Ovary (tissue), 10 donors: ENCODE measurements at places on chromosomes 2 and 18. TPM values are rescaled to one million over a fixed set of nuclear protein-coding genes. Genes with fewer than 3 reads are reported as not detected.
A peak's percentile ranks its signal among the peaks of the same experiment; 100 is the strongest.

DNA sequence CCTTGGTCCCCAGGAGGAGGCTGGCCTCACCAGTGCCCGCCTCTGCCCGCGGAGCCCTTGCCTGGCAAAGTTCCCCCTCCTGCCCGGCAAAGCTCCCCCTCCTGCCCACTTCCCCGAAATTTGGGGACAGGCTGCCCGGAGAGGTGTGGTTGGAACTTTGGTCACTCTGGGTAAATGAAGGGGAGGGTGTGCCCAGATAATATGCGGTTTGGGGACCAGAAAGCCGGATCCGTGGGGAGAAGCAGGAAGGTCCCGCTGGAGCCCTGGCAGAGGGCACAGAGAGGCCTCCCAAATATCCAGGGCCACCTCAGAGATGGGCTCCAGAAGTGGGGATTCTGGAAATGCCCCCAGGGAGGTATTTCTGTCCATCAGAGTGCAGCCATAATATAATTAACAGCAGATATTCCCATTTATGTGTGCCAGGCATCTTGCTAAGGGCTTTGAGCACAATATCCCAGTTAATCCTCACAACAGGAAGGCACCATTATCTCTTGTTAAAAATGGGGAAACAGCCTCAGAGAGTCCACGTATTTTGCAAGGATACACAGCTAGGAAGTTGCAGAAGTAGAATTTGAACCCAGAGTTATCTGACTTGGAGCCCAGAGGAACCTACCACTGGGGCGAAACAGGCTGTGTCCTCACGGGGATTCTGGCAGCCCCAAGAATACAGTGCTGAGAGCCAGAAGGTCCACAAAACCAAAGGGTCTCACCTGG lies 914 bp downstream of the STEAP3 start:
- no peaks in the 10 kb centered on the region for H3K4me1 ChIP-seq
- no peaks in the 10 kb centered on the region for H3K36me3 ChIP-seq
- H3K27ac ChIP-seq, result no peak overlapping the region
- H3K4me3 ChIP-seq, result peak overlapping the region; percentile 43
- no peaks in the 10 kb centered on the region for H3K27me3 ChIP-seq

- H3K27ac ChIP-seq, result no peak overlapping the region
- peaks cover 2% of the 10 kb centered on the region for H3K4me1 ChIP-seq
- H3K4me3 ChIP-seq, result no peak overlapping the region
- DNase-seq, result no peak
- H3K27me3 ChIP-seq, result no peaks in the 10 kb centered on the region
Measured at GRCh38 chr2:191929288-191929687, 82.4 kb upstream of the CAVIN2 start.

DNA sequence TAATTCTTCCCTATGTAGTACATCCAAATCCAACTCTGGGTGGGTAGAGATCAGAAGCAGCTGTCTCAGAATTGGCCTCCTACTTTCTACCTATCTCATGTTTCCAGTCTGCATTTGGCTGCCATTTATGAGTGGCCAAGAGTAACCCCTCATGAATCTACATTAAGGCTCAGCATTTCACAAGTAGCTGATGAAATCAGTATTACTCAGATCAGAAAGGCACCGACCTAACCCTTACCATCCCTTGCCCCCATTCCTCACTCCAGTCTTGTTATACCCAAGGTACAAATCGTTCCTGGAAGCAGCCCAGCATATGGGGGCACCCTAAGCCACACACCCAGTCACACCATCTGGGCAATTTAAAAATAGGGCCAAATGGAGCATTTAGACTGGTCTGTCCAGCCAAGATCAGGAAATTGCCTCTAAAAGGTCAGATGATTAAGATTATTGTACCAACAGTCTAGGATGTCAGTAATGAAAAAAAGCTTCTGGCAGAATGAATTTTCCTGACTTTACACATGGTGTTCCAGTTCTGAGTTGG lies 37.1 kb downstream of the CD28 start:
- DNase-seq, result no peak
- no peak overlapping the region for H3K4me3 ChIP-seq
- H3K36me3 ChIP-seq, result no peaks in the 10 kb centered on the region
- H3K27me3 ChIP-seq, result no peaks in the 10 kb centered on the region
- H3K27ac ChIP-seq, result no peak overlapping the region

DNA sequence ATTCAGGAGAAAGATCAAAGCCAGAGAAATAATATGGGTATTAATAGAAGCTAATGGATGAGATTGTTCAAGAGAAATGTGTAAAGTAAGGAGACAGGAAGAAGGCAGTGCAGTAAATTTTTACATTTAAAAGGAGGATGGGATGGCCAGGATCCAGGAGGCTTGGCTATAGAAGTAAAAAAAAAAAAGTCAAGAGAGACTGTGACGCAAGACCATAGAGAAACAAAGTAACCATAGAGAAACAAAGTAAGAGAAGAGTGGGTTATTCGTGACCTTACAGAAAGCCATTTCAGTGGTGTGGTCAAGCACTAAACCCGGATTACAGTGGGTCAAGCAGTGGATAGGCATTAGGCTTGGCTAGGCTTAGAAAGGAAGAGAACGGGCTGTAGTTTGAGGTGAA lies 10.5 kb upstream of the FAM171B start:
- no peaks in the 10 kb centered on the region for H3K4me1 ChIP-seq
- H3K36me3 ChIP-seq, result no peaks in the 10 kb centered on the region
- H3K4me3 ChIP-seq, result no peak overlapping the region
- H3K27ac ChIP-seq, result no peak overlapping the region

DNA sequence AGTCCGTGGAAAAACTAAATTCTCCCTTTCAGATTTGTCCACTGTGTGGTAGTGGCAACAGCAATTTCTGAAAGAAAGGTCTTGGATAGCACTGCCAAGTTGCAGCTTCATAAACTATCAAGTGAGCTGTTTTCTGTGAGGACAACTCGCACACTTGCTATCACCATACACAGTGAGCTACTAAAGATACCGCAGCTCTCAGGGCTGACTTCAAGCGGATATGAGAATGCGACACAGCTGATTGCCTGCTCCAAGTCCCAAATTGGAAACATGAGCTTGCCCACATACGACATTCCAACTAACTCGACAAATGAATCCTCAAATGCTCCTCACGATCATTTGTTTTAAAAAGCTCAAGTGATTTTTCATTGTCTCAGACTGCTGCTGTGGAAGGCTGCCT lies 46.2 kb downstream of the E2F6 start:
- no peaks in the 10 kb centered on the region for H3K36me3 ChIP-seq
- H3K4me1 ChIP-seq, result peaks cover 15% of the 10 kb centered on the region
- peak; percentile 25 for DNase-seq

GRCh38 chr2:12716032-12716281 lies 779 bp upstream of the TRIB2 start:
- H3K4me1 ChIP-seq, result peaks cover 3% of the 10 kb centered on the region
- DNase-seq, result peak; percentile 83
- peak overlapping the region; percentile 89 for H3K27ac ChIP-seq
- peak overlapping the region; percentile 78 for H3K4me3 ChIP-seq

- no peaks in the 10 kb centered on the region for H3K36me3 ChIP-seq
- H3K27ac ChIP-seq, result no peak overlapping the region
- H3K4me3 ChIP-seq, result no peak overlapping the region
Measured at GRCh38 chr2:99159594-99159993, 4.8 kb downstream of the LIPT1 start.

GRCh38 chr2:201208563-201209252 lies 25.8 kb downstream of the CASP10 start:
- no peaks in the 10 kb centered on the region for H3K27me3 ChIP-seq
- DNase-seq, result no peak
- H3K4me3 ChIP-seq, result no peak overlapping the region

DNA sequence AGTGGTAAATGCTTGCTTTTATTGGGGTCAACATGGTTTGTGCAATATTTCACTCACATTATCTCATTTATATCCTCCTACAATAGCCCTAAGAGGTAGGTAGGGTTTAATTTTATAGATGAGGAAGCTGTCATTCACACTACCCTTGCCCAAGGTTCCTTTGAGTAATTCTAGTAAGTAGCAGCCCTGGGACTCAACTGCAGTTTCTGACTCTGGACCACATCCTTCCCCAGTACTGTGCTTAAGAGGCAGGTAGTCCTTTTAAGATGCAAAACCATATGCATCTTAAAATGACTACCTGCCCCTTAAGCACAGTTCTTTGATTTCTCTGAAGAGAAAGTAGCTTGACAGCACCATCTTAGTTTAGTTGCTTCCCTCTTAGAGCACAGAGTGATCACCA lies 15.7 kb upstream of the NT5C1B start:
- no peak for DNase-seq
- no peaks in the 10 kb centered on the region for H3K36me3 ChIP-seq
- no peak overlapping the region for H3K4me3 ChIP-seq
- no peak overlapping the region for H3K27ac ChIP-seq
- H3K4me1 ChIP-seq, result no peaks in the 10 kb centered on the region
- no peaks in the 10 kb centered on the region for H3K27me3 ChIP-seq

GRCh38 chr2:235740821-235741220 lies 247.0 kb downstream of the AGAP1 start:
- no peaks in the 10 kb centered on the region for H3K27me3 ChIP-seq
- no peak overlapping the region for H3K4me3 ChIP-seq
- no peak overlapping the region for H3K27ac ChIP-seq

DNA sequence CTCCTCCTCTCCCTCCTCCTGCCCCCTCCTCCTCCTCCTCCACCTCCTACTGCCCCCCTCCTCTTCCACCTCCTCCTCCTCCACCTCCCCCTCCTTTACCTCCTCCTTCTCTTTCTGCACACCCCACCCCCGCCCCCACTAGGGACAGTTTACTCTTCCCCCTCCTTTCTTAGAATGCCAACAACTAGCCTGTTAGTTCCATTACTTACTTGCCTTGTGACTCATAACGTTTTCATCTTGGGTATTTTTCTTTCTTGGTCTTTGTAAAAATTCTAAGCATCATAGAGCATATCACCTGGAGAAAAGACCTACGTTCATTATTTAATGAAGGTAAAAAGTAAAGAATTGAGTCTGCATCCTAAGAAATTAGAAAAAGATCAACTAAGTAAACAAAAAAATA lies 165.3 kb downstream of the NEDD4L start:
- no peak overlapping the region for H3K4me3 ChIP-seq
- no peak for DNase-seq
- H3K36me3 ChIP-seq, result no peaks in the 10 kb centered on the region
- H3K27me3 ChIP-seq, result no peaks in the 10 kb centered on the region

- H3K27ac ChIP-seq, result no peak overlapping the region
- H3K36me3 ChIP-seq, result no peaks in the 10 kb centered on the region
- no peak for DNase-seq
- H3K27me3 ChIP-seq, result no peaks in the 10 kb centered on the region
- H3K4me3 ChIP-seq, result no peak overlapping the region
- H3K4me1 ChIP-seq, result no peaks in the 10 kb centered on the region
Measured at GRCh38 chr2:214593727-214594126, 182.9 kb downstream of the VWC2L start.

TANC1 gene
- 39.2 TPM for total RNA-seq

DSC1 gene
- 0.11 TPM for total RNA-seq

NBAS gene
- 41.0 TPM for total RNA-seq

NEB gene
- total RNA-seq, result 0.26 TPM

ERBB4 gene
- 0.38 TPM for total RNA-seq
